ENCODE measurements at places on chromosomes 4 and X. TPM values are rescaled to one million over a fixed set of nuclear protein-coding genes. Genes with fewer than 3 reads are reported as not detected.

LAMP2 gene
- 90.0 TPM for total RNA-seq

ARAP2 gene
- total RNA-seq = 27.9 TPM

UGT2B10 gene
- total RNA-seq = 0.46 TPM

TLR2 gene
- total RNA-seq = 2.0 TPM

SLC7A11 gene
- 1.5 TPM for total RNA-seq

DNA sequence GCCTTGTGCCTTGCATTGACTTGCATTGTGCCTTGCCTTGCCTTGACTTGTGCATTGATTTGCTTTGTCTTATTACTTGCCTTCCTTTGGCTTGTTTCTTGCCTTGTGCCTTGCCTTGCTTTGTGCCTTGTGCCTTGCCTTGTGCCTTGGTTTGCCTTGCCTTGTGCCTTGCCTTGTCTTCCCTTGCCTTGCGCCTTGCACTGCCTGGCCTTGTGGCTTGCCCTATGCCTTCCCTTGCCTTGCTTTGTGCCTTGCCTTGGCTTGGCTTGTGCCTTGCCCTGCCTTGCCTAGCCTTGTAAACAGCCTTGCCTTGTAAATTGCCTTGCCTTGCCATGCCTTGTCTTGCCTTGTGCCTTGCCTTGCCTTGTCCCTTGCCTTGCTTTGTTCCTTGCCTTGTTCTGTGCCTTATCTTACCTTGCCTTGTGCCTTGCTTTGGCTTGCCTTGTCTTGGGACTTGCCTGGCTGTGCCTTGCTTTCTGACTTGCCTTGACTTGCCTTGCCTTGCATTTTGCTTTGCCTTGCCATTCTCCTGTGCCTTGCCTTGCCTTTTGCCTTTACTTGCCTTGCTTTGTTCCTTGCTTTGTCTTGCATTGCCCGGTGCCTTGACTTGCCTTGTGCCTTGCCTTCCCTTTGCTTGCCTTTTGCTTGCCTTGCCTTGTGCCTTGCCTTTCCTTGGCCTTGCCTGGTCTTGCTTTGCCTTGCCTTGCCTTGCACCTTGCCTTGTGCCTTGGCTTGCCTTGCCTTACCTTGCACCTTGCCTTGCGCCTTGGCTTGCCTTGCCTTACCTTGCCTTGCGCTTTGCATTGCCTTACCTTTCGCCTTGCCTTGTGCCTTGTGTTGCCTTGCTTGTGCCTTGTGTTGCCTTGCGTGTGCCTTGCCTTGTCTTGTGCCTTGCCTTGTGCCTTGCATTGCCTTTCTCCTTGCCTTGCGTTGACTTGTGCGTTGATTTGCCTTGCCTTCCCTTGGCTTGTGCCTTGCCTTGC is 97.5 kb downstream of the TAB3 start:
- DNase-seq = peak; percentile 8

DNA sequence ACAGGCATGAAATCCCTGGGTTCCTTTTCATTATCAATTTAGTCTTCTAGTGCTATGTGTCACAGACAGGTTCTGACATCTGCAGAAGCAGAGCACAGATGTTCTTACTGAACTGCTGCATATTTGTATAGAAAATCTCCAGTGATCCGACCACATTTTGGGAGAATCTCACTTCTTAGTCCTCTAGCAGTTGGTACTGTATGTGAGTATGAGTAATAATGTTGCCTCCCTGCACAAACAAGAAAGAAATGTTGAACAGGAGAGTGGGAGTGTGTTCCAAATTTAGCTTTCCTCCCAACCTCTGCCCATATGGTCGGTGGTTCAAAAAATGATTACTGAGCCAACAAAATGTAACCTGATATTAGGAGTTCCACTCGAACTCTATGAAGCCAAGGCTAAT is 165.3 kb upstream of the GPC4 start:
- DNase-seq = no peak

GRCh38 chr4:108359986-108360681 is 191.4 kb upstream of the LEF1 start:
- no peak for DNase-seq

Data from mucosa of descending colon (tissue), 3 donors.